ENCODE measurements at places on chromosomes 6 and 20.
A peak's percentile ranks its signal among the peaks of the same experiment; 100 is the strongest.

DNA sequence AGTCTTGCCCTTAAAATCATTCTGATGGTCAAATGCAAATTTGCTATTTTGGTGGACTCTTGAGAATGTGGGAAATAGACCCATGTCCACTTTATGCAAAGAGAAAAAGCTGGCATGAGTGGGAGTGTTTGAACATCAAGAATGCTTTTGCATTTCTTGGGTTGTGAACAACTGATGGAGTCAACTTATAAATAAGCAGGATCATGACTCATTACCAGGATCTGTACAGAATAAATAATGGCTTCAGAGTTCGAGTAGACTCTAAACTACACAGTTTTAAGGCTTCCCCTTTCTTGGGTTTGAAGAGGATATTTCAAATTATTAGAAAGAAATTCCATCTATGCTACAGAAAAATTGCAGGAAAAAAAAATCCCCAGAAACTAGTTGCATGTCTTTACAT, 195.5 kb downstream of the EYA4 start:
- peak; percentile 2 for DNase-seq

- no peak for DNase-seq
Measured at GRCh38 chr6:1624851-1625781, 15.4 kb downstream of the FOXC1 start.

DNA sequence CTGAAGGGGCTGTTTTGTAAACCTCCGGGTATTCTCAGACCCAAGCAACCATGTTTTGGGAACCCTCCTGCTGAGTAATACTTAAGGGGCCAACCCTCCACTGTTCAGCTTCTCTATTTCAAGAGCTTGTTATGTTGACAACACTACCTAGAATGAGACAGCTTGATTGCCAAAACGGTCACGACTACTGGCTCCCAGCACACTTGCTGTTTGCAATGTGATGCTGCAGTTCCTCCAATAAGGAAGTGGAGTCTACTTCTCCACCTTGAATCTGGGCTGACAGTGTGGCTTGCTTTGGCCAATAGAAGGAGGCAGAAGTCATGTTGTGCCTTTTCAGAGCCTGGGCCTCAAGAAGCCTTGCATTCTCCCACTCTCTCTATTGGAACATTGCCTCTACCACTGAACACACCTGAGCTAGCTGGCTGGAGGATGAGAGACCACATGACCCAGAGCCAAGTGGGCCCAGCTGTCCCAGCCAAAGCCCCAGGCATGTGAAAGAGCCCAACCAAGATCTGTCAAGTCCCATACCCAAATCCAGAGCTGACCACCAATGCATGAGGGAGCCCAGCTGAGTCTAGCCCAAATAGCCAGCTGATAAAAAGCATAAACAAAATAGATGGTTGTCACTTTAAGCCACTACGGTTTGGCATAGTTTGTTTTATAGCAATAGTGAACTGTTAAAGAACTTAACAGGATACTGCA, 108.0 kb downstream of the PRND start:
- no peak for DNase-seq

DNA sequence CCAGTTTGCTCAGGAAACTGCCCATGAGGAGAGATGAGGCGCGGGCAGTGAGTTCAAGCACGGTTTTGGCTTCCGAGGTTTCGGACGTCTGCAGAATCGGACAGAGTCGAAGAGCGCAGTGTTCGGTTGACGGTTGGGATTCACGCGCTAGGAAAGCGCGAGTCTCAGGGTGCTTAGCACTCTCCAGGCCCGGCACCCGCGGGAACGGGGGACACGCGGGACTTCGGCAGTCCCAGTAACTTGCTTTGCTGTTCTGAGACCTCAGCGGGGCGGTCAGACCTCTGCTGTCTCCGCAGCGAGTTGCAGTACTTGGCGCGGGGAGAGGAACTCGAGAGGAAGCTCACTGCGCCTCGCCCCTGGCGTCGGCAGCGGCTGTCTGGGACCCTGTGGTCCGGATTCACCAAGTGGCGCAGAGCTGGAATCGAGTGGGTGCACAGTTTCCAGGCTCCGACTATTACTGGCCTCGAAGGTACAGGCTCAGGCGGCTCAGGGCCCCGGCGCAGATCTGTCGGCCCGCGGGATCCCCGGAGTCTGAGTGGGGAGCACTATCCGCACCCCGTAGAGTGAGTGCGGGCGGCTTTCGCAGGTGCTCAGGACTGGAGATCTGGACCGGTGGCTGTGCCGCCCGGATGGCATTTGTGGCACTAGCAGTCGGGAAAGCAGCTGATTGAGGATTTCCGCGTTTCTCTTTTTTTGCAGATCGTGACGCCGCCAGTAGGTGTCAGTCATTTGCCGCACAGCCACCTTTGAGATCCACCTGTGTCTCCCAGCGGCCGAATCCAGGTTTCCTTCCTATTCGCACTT, at the start of gene POM121L2:
Gene POM121L2 (minus strand): TSS at position 128 of the 804 bp plus-strand sequence. CDS start 103 bp downstream, at position 25.
- peak; percentile 41 for DNase-seq

DNA sequence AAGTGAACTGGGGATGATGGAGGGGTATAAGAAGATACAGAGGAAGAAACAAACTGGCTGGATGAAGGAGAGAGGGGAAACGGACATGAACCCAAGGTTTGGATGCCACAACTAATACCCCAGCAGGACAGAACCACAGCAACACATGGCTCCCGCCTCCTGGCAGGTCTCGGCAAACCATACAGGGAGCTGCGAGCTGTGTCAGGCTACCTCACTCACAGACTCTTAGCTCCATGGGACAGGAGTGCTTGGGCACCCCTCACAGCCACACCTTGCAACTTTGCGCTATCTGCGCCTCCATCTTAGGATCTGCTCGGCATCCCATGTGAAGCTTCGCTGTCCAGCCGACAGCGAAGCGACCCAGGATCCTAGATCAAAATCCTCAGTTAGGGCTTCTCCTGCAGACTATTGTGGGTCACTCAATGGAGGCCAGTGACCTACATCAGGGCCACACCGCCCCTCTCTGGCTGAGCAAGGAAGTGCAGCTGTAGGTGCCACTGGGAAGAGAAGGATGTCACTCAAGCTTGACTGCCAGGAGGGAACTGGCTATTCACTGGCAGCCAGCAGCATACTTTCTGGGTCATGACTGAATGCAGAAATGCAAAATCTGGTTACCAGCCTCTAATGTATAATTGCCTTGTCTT, 174.4 kb upstream of the RIN2 start:
- DNase-seq, result peak; percentile 47

GRCh38 chr20:49280463-49281058, 2.7 kb upstream of the ZNFX1 start:
- DNase-seq, result no peak

DNA sequence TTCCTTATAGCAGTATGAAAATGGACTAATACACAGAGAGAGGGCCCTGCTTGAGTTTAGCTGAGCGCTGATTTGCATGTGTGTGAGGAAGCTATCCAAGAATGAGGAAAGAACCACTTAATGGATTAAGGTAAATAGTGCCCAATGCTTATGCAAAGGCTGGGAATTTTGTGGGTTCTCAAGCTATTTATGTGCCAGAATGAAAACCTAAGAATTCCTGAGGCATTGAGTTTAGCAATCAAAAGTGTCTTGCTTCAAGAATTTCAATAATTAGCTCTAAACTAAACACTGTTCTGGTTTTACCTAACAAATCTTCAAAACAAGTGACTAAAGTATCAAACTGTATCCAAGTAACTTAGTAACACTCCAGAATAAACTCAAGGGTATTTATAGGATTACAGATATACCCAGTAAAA, 7.0 kb upstream of the OR14J1 start:
- DNase-seq, result no peak

- no peak for DNase-seq
Measured at GRCh38 chr6:141209890-141210289, 922.8 kb upstream of the GJE1 start.

DNA sequence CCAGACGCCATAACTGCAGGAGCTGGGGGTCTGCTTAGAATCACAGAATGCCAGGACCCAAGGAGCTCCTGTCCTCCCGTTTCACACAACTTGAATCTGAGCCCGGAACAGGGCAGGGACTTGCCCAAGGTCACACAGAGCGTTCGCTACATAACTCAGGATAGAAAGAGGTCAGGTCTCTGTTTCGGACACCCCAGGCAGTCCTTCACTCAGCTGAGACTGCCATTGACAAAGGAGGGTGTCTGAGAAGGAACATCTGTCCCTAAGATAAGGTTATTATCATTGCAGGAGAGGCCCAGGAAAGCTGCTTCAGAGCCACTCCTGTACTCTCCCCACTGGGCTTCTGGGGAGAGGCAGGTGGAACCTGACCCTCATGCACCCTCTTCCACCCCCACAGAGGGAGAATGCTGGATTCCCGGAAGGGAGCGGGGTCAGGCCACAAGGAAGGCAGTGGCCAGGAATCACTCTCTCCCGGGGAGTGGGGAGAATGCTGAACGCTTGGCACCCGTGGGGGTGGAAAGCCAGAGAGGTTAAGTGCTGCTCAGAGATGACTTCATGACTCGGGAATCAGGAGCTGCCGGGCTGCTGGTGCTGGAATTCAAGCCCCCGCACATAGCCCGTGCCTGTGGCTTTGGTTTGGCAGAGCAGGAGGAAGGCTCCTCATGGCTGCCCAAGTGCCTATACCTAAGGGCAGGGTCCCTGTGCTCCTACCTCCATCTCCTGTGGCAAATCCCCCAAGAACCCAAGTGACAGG, 10.7 kb downstream of the SDC4 start:
- peak; percentile 98 for DNase-seq

DNA sequence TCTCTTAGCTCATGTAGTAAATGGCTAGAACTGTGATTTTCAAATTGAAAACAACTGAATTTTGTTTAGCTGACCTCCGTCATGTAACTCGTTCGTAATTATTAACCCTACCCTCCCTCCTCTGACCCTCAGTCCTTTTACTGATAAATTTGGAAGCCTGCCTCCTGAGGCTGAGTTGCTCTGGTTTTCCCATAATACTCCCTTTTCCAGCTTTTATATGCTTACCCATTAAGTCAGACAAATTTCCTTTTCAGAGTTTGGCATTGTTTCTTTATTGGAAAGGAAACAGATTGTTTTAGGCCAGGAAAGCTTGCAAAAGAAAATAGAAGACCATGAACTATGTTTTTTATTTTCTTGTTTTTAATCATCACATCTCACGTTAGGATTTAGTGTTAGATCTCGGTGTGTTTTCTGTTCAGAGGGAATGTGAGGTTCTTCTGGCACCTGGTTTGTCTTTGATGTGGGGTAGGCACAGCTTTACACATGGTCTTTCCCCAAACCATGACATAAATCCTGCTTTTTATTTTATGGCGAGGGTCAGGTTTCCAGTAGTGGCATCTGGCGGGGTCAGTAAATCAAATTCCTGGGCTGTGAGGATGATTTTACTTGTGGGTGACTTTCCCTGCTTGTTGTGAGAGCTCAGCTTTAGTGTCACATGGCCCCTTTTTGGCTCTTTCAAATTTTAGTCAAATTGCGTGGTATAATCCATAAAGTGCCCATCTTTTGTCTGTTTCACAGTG, 24.5 kb downstream of the PLCB4 start:
- DNase-seq, result no peak

GRCh38 chr20:24533449-24533848, 64.0 kb downstream of the SYNDIG1 start:
- no peak for DNase-seq

DNA sequence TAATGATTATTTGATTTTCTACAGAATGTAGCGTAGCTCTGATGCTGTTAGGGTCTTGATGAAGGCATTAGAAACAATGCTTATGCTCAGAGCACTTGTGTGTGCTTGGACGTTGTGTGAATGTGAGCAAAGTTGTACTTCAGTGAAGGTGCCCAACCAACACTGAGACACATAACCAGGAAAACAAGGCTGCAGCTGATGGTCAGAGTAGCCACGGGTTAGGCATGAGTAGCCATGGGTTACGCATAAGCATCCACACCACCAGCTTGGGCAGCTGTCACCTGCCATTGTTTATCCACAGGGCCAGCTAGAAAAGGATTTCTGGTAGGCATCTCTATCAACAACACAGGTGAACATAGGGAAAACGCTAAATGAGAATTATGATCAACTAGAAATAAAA, 326.6 kb downstream of the NRN1 start:
- no peak for DNase-seq

GRCh38 chr20:50193836-50194421, 3.3 kb downstream of the CEBPB start:
- no peak for DNase-seq

- no peak for DNase-seq
Measured at GRCh38 chr6:3258201-3258600, 546 bp upstream of the PSMG4 start.

- no peak for DNase-seq
Measured at GRCh38 chr20:50634191-50634590, 57.2 kb downstream of the RIPOR3 start.

DNA sequence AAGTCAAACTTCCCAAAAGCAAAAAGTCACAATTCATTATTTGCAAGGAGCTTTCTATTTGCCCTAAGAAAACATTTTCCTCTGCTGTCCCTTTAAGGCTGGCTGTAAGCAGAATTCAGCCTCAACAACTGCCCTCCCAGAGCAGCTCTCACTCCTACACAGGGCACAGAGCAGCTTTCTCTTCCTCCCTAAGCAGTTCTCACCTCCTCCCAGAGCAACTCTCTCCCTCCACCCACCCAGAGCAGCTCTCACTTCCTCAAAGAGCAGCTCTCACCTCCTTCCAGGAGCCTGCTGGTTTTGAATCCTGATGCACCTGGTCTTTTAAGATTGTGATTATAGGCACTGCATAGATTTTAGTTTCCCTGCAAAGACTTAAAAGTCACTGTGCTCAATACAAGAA, 120.6 kb upstream of the TMEM181 start:
- DNase-seq, result peak; percentile 36

DNA sequence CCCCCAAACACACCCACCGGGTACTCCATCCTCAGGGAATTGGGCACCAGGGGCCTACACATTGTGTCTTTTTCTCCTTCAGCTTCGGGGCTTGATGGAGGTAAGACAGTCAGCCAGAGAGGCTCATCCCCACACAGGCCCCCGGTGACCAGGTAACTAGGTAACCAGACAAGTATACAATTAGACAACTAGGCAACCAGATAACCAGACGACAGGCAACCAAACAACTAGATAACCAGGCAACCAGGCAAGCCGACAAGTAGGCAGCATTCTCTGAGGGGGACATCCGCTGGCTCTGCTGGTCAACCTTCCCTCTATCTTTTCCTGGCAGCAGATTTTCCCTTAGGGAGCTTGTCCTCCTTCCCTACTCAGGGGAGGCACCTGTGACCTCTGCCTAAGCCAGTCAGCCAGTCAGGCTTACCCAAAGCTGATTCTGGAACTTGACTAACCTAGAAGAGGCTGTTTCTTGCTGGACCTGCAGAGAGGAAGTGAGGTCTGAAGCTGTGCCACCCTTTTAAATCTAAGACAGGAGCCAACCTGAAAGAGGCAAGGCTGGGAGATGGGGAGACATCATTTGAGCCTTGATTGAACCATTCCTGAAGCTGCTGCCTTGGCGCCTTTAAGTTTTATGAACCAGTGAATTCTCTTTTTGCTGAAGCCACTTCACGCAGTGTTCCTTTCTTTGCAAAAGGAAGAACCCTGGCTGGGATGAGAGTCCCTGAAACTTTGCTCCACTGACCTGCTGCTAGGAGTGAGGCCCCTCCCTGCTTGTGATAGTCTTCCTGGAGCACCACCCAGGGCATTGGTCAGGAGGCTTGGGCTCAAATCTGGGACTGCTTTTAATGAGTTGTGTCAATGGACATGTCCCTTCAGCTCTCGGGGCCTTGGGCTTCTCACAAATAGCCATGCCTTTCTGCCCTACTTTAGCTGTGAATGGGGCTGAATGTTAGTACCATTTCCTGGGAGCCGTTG, 96.4 kb upstream of the RNF24 start:
- no peak for DNase-seq

GRCh38 chr6:6683969-6684833, 95.7 kb downstream of the LY86 start:
- DNase-seq, result peak; percentile 30

- DNase-seq, result no peak
Measured at GRCh38 chr20:49054056-49054643, 8.0 kb downstream of the CSE1L start.

GRCh38 chr20:49794336-49795134, 18.1 kb upstream of the SLC9A8 start:
- DNase-seq, result no peak

GRCh38 chr6:4272996-4273395, 137.6 kb upstream of the ECI2 start:
- no peak for DNase-seq
